ENCODE measurements at places on chromosomes 5 and 9.
A peak's percentile ranks its signal among the peaks of the same experiment; 100 is the strongest.

DNA sequence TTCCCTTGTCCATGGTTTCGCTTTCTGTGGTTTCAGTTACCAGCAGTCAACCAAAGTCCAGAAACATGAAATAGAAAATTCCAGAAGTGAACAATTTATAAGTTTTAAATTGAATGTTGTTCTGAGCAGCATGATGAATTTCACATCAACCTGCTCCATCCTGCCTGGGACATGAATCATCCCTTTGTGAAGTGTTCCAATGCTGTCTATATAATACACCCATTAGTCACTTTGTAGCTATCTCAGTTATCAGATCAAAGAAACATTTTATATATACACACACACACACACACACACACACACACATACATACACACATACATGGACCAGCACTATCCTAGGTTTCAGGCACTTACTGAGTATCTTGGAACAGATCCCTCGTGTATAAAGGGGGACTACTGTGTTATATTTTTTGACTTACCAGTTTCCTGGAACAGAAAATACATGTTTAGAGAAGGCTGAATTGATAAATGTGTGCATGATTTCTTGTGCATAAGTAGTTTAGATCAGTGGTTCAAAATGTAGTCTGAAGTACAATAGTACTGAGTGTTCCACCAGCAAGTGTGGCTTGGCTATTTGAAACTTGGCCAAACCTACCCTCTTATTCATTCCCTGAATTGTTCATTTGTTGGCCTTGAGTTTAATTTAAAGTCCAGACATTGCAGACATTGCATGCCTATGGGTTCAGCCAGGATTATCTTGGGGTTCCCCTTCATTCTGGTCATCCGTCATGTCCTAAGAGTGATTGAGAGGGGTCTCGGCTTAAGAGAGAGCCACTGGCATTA, 510.0 kb downstream of the GADD45G start:
- no peak for DNase-seq

- DNase-seq = no peak
Measured at GRCh38 chr9:130663977-130664250, 480 bp upstream of the PRDM12 start.

DNA sequence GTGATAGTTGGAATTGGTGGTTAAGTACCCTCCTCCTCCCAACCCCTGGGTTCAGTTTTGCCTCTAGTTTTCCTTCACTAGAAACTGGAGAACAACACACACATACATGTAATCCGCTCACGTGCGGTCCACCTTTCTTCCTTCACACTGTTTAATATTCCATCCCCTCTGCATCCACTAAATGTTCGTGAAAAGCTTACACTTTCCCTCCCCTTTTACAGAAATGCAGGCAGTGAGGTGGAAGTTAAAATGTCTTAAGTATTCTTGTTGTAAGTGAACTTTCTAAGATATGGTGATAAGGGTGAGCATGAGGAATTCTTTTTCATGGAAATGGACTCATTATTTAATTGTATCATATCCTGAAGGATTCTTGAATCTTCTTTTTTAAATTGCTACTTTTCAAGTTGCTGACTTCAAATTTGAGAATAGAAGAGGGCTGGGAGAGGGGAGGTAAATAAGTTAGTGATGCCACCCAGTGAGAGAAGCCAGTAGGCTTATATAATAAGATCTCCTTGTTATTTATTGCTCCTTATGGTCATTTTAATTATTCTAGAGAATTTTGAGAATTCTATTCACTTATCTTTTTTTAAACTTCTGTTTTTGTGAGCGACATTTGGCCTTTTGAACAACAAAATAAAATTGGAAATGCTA, 90.2 kb downstream of the TLE4 start:
- DNase-seq = no peak

DNA sequence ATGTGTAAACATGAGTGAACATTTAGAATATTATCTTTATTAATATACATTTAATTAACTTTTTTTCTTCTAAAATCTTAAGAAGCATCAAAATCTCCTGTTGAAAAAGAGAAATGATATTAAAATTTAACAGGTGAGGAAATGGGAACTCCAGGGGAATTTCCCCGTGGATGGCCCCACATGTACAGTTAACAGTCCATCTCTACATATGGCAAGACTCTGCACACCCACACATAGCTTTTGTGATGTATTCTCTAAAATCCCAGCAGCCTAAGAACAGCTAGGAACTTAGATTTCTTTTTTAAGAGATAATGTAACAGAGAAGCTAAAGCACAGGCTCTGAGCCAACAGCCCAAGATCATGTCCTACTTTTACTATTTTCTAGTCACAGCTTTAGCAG, 556.3 kb upstream of the RGMB start:
- no peak for DNase-seq

DNA sequence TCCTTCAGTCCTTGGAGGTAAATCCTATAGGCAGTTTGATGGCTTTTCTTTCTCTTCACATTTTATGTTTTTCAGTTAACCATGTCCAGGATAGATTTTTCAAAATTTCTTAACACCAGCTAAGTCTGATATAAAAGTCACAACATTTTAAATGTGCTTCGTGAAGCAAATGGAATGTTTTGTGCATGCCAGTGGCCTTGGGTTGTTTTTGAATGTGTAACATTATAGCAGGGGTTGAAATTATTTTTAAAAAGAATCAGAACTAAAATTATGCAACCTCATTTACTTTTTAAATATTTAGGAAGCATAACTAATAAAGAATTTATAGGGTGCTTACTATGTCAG, 201.1 kb downstream of the ARHGEF28 start:
- DNase-seq = no peak

DNA sequence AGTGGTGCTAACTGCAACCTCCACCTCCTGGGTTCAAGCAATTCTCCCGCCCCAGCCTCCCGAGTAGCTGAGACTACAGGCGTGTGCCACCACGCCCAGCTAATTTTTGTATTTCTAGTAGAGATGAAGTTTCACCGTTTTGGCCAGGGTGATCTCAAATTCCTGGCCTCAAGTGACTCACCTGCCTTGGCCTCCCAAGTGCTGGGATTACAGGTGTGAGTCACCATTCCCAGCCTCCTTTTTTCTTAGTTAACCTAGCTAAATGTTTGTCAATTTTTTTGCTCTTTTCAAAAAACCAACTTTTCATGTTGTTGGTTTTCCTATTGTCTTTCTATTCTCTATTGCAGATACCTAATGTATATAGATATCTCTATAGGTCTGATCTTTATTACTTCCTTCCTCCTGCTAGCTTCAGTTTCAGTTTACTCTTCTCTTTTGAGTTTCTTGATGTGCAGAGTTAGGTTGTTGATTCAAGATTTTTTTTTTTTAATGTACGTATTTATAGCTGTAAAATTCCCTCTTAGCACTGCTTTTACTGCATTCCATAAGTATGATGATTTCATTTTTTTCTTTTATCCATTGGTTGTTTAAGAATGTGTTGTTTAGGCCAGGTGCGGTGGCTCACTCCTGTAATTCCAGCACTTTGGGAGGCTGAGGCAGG, 32.9 kb downstream of the FGD3 start:
- no peak for DNase-seq

- peak; percentile 63 for DNase-seq
Measured at GRCh38 chr5:142551338-142552067, 134.4 kb downstream of the FGF1 start.

DNA sequence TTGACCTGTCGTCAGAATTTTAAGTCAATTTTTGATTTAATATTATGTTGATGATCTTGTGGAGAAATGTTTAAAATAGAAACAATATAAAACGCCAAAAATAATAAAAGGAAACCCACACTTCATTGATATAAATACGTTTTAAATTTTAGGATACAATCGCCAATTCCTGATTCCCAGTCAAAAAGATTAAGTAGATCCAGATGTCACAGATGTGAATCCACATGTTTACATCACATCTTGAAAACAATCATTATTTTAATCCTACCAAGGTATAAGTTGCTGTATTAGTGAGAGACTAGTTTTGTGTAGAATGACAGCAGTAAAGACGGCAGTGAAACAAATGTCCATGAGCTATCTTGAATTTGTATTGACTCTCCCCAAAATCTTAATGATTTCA, 4.9 kb downstream of the TAS2R1 start:
- DNase-seq = no peak

GRCh38 chr9:134518004-134518606, 123.5 kb upstream of the COL5A1 start:
- DNase-seq = peak; percentile 80

DNA sequence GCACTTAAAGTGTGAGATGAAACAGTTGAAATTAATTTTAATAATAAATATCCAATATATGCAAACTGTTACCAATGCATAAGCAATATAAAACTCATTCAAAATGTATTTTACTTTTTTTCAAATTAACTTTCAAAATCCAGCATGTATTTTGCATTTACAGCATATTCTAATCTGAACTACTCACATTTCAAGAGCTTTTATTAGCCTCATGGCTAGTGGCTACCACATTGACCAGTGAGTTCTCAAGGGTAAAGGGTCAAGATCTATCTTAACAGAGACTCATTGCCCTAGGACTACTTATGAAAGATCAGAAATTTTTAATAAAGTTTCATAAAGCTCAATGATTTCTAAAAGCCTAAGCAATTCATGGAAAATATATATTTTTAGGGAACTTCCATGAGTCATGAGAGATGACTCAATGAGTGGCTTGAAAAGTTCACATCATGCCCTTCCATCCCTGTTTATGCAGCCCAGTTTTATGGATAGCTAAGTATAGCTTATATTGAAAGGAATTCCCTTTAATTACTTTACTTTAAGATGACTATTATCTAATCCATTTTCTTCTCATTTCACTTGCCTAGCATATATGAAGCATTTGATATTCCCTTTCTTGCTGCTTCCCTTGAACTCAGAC, 608.6 kb downstream of the SLCO4C1 start:
- no peak for DNase-seq

- peak; percentile 11 for DNase-seq
Measured at GRCh38 chr5:73039082-73039481, 81.3 kb upstream of the TMEM171 start.

GRCh38 chr5:131749723-131750470, 46.9 kb downstream of the FNIP1 start:
- DNase-seq = no peak

DNA sequence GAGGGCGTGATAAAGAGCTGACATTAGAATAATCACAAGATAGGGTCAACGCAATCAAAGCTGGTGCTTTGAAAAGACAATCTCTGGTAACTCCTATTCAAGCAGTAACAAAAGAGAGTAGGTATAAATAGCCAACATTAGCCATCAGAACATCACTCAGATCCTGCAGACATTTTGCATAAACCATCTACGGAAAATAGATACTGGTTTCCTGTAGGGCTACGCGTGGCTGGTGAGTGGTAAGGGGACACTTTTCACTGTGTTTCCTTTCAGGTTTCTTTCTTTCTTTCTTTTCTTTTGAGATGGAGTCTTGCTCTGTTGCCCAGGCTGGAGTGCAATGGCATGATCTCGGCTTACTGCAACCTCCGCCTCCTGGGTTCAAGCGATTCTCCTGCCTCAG, 22.3 kb downstream of the TTF1 start:
- DNase-seq = no peak

Measured in RPMI7951 (cell line).